Ureter (tissue), 1 donor: ENCODE measurements at places on chromosomes 4 and X.

GRCh38 chrX:133366735-133367134 lies 48.6 kb downstream of the GPC4 start:
- DNase-seq, result no peak

DNA sequence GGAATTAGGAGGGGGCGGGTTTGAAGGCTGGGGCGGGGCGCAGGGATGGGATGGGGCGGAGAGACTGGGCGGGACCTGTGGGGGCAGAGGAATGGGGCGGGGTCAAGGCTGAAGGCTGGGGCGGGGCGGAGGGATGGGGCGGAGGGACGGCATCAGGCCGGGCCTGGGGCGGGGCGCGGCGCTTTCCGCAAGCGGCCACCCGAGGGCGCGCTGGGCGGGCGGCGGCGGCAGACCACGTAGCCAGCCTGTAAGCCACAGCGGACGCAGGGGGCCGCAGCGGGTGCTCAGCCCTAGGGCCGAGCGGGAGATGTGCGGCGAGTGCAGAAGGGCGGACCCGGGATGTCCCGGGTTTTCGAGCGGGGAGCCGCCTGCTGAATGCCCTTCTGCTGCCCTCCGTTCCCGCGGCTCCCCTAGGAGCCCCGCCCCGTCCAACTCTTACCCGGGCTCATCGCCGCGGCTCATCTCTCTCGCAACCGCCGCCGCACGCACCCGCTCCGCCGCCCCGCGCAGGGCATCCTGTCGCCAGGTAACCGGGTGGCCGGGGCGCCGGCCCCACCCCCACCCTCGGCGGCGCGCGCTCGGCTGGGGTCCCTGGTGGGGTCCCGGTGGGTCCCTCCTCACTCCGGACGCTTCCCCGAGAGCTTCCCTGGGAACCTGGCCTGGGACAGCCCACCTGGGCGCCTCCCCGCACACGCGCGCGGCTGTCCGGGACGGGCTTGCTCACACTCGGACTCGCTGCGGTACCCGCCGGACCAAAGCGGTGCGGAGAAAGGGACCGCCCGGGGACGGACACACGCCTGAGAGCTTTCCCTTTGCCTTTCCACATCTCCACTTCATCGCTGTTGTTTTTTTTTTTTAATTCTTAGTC lies at the start of gene CCDC110:
Gene CCDC110, minus strand, starts transcription at position 499 of the 868 bp plus-strand sequence. Its CDS starts 50 bp downstream, at position 449.
- peak; percentile 97 for DNase-seq

DNA sequence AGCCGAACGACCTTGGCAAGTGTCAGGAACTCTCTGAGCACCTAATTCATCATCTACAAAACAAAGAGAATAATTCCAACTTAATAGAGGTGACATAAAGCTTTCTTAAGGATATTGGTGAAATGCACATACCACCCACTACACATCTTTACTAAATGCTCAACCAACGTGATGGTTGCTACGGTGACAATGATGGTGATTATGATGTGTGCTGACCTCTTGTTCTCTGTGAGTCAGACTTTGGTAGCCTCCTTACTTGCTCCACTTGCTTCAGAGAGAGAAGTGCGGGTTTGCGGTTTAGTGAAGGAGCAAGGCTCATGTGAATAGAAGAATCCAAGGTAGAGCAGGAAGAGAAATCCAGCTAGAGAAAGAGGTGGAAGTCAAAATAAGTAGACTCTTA lies 52.8 kb upstream of the CLNK start:
- DNase-seq, result no peak

DNA sequence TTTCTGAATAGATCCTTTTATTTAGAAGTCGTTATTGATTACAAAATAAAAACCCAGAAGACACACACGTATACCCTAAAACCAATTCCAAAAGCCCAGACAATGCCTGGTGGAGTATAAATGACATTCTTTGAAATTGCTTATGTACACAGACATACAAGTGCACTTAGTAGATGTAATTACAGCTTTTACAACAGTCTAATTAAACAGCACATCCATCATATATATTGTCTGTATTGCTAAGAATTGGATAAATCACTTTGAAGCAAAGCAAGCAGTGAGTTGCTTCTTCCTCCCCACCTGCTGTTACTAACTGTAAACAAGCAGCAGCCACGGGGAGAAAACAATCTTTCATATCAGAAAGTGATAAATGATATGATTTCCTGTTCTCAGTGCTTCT lies 645.7 kb downstream of the TLL1 start:
- DNase-seq, result no peak
